ENCODE measurements at places on chromosomes 5 and 9.

- DNase-seq = no peak
These were observed 81.6 kb upstream of the TNFAIP8 start for GRCh38 chr5:119274030-119274766.

GRCh38 chr9:135440620-135441019, 39.0 kb upstream of the PPP1R26 start:
- DNase-seq = no peak

GRCh38 chr5:147507480-147508126, 2.3 kb downstream of the DPYSL3 start:
- DNase-seq = no peak

GRCh38 chr5:670396-671270, 22.5 kb downstream of the TPPP start:
- DNase-seq = no peak

DNA sequence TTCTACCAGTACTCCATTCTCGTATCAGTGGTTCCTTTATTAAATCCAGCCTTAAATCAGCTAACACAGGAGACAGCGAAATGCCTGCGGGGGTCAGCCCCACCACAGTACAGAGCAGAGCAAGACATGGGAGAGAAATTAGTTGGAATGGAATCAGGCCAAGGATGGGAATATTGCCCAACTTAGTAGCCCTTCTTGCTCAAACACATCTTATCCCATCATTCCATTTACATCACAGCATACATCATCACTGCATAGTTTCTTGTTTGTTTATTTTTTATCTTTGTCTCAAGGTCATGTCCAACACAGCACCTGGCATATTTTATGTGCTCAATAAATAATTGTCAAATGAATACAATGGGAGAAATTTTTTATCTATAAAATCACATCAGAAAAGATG, 34.3 kb upstream of the DAB2 start:
- DNase-seq = no peak

DNA sequence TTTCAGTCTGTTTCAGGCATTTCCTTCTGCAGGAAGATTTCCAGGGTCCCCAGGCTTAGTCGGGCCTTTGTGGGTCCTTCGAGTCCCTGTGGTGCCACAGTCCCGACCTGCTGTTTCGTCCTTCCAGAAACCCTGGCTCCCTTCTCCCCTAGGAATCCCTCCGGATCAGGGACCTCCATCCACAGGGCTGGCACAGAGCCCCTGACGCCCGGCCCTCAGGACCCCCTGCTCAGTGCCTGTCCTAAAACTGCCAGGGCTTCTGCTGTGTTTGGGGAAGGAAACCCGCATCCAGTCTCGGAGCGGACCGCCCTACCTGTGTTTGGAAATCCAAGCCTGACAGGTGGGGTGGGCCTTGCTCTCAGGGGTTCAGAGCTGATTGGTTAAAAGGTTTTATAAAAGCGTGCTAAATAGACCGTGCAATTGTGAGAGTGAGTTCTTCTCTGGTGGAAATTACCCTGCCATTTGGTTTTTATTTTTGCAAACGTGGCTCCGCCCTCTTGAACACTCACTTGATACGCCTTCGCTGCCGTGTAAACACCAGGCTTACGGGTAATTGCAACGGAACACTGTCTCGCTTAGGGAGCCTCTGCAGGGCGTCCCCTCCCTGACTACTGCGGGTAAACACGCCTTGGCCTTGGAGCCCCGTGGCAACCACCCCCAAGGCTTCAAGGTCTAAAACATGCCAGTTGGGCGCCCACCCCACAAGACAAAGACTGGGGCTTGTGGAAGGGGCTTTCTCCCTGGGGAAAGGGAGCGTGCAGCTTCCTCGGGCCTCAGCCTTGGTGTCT, 121.2 kb downstream of the PHF2 start:
- DNase-seq = no peak

DNA sequence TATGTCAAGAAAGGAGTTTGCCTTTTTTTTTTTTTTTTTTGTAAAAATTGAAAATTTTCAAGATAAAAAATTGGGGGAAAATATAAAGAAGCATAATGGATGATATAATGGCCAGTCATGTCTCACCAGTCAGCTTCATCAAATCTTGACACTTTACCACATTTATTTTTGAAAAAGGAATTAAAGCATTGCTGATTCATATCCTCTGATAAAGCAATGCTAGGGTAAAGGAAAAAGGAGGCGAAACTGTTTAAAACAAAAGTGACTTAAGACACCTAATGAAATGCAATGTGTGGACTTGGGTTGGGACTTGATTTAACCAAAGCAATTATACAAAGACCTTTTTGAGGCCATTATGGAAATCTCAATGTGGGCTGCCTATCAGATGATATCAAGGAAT, 208.5 kb downstream of the ARHGAP26 start:
- no peak for DNase-seq

DNA sequence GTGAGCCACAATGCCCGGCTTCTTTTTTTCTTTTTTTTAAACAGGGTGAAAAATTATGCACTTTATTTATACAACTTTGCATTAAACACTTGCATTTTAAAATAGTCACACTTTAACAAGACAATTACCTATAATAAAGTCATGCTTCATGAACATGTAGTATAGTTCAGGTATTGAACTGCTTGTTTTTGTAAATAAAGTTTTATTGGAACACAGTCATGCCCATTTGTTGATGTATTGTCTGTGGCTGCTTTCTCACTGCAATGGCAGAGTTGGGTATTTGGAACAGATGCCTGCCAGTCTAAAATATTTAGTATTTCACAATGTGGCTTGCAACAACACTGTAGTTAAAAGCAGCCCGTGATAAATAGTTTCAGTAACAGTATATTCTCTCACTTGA, 32.8 kb upstream of the CCL21 start:
- DNase-seq = no peak

- no peak for DNase-seq
These were observed 39.3 kb downstream of the GLRA1 start for GRCh38 chr5:151885138-151885908.

GRCh38 chr5:34914671-34915138, 599 bp downstream of the RAD1 start:
- no peak for DNase-seq

DNA sequence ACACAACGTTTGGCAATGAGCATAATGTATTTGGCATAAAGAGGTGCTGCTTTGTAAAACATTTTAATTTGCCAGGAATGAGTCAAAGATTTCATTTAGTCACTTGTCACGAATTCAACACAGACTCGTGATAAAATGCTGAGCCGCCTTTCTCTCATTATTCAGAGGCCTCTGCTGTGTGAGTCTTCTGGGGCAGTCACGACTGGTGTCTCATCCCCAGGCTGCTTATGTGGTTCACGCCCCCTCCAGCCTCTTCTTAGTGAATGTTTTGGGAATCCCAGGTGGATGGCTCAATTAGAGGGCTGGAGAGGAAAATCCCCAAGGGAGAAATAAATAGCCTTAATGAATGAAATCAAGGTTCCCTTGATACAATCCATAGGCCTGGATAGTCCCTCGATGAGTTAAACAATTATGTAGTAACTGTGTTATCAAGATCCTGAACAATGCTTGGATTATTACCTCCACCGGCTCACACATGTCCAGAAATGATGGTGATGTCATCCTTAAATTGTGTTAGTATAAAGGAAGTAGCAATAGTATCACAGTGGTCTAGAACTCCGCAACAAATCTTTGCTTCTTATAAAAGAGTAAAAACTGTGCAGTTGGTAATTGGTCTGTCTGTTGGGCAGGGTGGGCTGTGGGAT, 192.1 kb upstream of the ADAMTS16 start:
- DNase-seq = no peak

DNA sequence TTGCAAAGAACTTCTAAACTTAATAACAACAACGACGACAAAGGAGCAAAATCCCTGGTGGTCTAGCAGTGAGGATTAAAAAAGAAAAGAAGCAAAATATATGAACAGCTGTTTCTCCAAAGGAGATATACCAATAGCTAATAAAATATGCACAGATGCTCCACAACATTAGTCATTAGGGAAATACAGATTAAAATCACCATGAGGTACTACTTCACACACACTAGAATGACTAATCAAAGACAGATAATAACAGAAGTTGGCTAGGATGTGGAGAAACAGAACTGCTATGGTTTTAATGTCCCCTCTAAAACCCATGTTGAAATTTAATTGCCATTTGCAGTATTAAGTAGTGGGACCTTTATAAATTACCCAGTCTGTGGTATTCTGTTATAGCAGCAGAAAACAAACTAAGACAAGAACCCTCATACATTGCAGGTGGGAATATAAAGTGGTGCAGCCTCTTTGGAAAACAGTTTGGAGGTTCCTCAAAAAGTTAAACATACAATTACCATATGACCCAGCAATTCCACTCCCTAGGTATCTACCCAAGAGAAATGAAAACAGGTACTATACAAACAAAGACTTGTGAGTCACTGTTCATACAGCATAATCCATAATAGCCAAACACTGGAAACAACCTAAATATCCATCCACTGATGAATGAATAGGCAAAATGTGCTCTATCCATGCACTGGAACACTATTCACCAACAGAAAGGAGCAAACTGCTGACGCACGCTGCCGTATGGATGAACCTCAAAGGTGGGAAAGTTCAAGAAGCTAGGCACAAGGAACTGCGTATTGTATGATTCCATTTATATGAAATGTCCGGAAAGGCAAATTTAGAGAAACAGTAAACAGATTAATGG, 11.4 kb upstream of the DUSP1 start:
- no peak for DNase-seq

GRCh38 chr9:11374926-11375325, 762.1 kb upstream of the PTPRD start:
- no peak for DNase-seq

DNA sequence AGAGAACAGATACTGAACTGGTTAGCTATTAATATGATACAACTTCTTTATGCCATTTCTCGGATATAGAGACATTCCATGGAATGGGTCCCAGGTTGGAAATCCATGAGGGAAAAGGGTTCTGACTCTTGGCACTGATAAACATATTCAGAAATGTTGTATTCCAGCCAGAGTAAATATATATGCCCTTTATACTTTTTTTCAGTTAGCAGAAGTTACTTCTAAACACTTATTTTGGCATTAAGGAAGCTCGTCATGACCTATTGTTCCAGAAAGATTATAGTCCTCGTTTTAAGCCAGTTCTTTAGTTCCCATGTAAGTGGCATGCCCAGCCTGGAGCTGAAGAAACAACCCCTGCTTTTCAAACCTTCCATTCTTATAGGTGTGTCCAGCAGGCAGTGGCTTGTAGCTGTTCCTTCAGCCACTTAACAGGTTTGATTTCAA, 181.6 kb downstream of the CD180 start:
- no peak for DNase-seq

DNA sequence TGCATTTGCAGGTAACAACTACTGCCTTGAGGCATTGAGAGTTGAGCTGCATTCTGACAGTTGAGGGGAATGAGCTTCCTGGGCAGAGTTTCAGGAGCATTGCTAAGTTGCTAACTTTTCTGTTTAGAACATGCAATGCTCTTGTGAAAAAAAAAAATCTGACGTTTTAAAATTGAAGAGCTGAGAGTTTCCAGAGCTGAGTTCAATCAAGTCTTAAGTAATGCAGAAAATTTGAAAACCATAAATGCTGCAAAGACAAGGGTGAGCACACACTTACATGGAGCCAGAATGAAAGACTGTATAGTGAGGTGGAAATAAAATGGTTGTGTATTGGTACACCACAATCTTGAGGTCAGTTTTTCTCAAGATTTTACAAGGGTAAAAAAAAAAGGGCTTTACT, 166.0 kb downstream of the GABRB2 start:
- DNase-seq = no peak

GRCh38 chr5:40828021-40828631, 6.9 kb downstream of the RPL37 start:
- no peak for DNase-seq

- DNase-seq = peak; percentile 59
These were observed 294.9 kb downstream of the NR3C1 start for GRCh38 chr5:143108498-143109128.

DNA sequence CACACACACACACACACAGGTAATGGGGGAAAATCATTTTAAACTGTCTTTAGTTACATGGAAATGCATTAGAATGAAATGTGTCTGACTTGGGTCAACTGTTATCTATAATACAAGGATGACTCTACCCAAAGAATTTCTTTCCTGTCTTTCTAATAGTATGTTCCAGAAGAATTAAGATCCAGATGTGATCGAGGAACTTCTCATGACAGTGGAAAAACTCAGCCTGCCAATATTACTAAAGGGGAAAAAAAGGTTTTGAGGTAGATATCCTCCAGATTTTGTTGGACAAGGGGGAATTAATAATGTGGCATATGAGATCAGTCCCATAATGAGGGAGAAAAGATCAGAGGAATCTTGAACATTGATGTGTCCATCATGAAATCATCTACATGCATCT, 190.6 kb upstream of the MAP3K1 start:
- no peak for DNase-seq
